ENCODE measurements at places on chromosomes 6 and 20.

DNA sequence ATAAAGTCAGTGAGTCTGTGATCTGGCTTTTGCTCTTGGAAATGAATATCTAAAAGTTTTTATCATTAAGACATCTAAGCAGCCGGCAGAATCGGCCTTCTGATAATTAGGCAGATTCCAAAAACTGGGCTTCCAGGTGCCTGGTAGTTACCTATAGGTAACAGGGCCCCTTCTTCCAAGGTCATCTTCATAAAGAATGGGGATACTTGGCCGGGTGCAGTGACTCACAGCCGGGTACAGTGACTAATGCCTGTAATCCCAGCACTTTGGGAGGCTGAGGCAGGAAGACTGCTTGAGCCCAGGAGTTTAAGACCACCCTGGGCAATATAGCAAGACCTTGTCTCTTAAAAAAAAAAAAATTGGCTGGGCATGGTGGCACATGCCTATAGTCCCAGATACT, 12.9 kb upstream of the RBL1 start:
- H3K4me3 ChIP-seq, result no peak overlapping the region
- peak; percentile 12 for DNase-seq
- no peaks in the 10 kb centered on the region for H3K4me1 ChIP-seq
- no peak overlapping the region for H3K27ac ChIP-seq

- H3K4me1 ChIP-seq, result peaks cover 9% of the 10 kb centered on the region
- H3K27me3 ChIP-seq, result no peaks in the 10 kb centered on the region
- H3K27ac ChIP-seq, result no peak overlapping the region
- peak; percentile 70 for DNase-seq
- no peak overlapping the region for H3K4me3 ChIP-seq
- peaks cover 24% of the 10 kb centered on the region for H3K36me3 ChIP-seq
Measured at GRCh38 chr20:45322952-45323383, 14.9 kb upstream of the MATN4 start.

DNA sequence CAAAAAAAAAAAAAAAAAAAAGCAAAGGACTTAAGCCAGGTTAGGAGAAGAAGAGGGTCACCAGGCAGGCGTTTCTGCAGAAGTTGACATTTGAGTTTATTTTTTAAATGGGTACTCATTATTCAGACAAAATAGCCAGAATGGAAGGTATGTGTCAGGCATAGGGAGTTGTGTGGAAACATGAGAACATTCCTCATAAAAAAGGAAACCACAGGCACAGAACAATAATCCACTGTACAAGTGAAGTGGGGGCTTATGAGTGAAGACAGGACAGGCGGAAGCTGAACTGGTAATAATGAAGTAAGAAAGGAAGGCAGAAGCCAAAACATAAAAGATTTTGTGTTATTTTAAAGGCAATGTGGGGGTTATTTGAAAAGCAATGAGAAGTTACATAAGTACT, 104.6 kb downstream of the EPB41L2 start:
- H3K36me3 ChIP-seq, result no peaks in the 10 kb centered on the region
- H3K4me1 ChIP-seq, result peaks cover 20% of the 10 kb centered on the region
- H3K4me3 ChIP-seq, result no peak overlapping the region
- DNase-seq, result peak; percentile 62

GRCh38 chr20:2221921-2222320, 73.9 kb upstream of the TGM3 start:
- no peaks in the 10 kb centered on the region for H3K4me1 ChIP-seq
- peaks cover 63% of the 10 kb centered on the region for H3K27me3 ChIP-seq
- no peak overlapping the region for H3K4me3 ChIP-seq
- H3K36me3 ChIP-seq, result no peaks in the 10 kb centered on the region

GRCh38 chr20:46089417-46090388, at the start of gene NCOA5:
NCOA5 (minus strand) TSS chr20:46089962; CDS start chr20:46079424, 10,538 bp downstream.
- peaks cover 37% of the 10 kb centered on the region for H3K4me1 ChIP-seq
- H3K27ac ChIP-seq, result peak within 1 kb of the TSS; percentile 77
- H3K27me3 ChIP-seq, result no peaks in the 10 kb centered on the region
- DNase-seq, result peak; percentile 98

DNA sequence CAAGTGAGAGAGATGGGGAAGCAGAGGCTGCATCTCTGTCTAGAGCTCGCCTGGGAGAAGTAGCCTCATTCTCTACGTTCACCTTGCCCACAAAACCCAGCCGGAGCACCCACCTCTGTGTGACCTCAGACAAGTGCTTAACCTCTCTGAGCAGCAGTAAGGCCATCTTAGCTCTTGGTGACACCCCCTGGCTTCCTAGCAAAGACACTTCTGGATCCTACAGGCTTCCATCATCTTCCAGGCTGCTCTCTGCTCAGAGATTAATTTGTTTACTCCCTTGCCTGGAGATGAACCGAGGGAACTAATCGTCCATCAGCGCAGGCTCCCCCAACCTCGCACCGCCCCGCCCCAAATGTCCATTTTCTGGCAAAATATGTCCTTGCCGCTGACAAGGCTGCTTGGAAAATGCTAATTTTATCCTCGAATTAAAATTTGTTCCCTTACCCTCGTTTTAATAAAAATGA, 24.0 kb upstream of the CTNNBL1 start:
- peaks cover 12% of the 10 kb centered on the region for H3K4me1 ChIP-seq
- no peaks in the 10 kb centered on the region for H3K36me3 ChIP-seq
- H3K27ac ChIP-seq, result no peak overlapping the region
- peak overlapping the region; percentile 50 for H3K4me3 ChIP-seq

DNA sequence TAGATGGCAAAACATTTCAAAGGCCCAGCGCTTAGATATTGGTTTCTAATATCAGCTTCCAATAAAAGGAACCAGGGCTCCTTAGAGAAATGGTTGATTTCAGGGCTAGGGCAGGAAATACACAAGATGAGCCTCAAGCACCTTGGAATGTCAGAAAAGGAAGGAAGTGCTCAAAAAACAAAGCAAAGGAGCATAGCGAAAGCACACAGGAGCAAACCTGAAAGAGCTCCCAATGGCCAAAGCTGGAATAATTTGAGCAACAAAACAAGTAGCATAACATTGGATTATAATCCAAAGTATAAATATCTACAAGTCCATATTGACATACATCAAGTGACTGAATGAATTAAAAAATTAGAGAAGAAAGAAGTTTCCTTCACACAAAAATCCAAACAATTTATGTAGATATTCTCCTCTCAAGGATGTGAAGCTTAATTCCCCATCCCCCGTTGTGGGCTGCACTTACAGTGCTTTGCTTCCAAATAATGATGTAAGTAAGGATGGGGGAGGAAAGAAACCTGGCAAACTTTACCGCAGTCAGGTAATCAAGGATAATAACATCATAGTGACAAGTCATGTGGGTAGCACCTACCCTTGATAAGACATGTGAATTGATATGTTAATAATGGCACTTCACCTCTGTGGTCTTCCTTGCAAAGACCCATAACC, 132.9 kb upstream of the DST start:
- H3K4me1 ChIP-seq, result peaks cover 23% of the 10 kb centered on the region
- H3K27me3 ChIP-seq, result no peaks in the 10 kb centered on the region
- no peak overlapping the region for H3K4me3 ChIP-seq
- H3K36me3 ChIP-seq, result no peaks in the 10 kb centered on the region
- no peak for DNase-seq
- H3K27ac ChIP-seq, result no peak overlapping the region

GRCh38 chr6:130020073-130020906, 1.9 kb downstream of the L3MBTL3 start:
- DNase-seq, result no peak
- no peaks in the 10 kb centered on the region for H3K4me1 ChIP-seq
- no peaks in the 10 kb centered on the region for H3K27me3 ChIP-seq
- H3K27ac ChIP-seq, result no peak overlapping the region

- no peaks in the 10 kb centered on the region for H3K36me3 ChIP-seq
- no peak overlapping the region for H3K27ac ChIP-seq
- H3K4me3 ChIP-seq, result no peak overlapping the region
- H3K4me1 ChIP-seq, result no peaks in the 10 kb centered on the region
Measured at GRCh38 chr6:50716899-50717509, 3.7 kb downstream of the TFAP2D start.

DNA sequence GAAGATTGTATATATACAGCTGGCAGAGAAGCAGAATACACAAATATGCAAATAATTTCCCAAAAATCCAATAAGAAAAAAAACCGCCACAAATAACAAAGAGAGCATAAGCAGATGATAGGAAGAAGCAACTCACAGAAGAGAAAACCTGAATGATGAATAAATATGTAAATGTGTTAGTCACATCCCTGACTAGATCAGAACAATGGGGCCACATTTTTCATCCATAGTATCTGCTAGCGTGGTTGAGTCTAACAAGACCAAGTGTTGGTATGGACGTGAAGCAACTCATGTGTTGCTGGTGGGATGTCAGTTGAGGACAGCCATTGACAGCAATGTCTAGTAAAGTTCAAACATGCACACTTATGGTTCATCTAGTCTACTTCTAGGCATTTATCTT, 3.9 kb upstream of the SLC22A3 start:
- H3K4me3 ChIP-seq, result no peak overlapping the region
- peak; percentile 6 for DNase-seq
- H3K27me3 ChIP-seq, result no peaks in the 10 kb centered on the region
- no peak overlapping the region for H3K27ac ChIP-seq
- H3K4me1 ChIP-seq, result peaks cover 3% of the 10 kb centered on the region
- no peaks in the 10 kb centered on the region for H3K36me3 ChIP-seq

- no peaks in the 10 kb centered on the region for H3K4me1 ChIP-seq
- no peaks in the 10 kb centered on the region for H3K27me3 ChIP-seq
- H3K4me3 ChIP-seq, result no peak overlapping the region
- peak; percentile 62 for DNase-seq
- H3K36me3 ChIP-seq, result no peaks in the 10 kb centered on the region
- no peak overlapping the region for H3K27ac ChIP-seq
Measured at GRCh38 chr6:116840091-116840490, 11.2 kb upstream of the GPRC6A start.

- no peak overlapping the region for H3K4me3 ChIP-seq
Measured at GRCh38 chr6:44656691-44657090, 269.2 kb downstream of the CDC5L start.

DNA sequence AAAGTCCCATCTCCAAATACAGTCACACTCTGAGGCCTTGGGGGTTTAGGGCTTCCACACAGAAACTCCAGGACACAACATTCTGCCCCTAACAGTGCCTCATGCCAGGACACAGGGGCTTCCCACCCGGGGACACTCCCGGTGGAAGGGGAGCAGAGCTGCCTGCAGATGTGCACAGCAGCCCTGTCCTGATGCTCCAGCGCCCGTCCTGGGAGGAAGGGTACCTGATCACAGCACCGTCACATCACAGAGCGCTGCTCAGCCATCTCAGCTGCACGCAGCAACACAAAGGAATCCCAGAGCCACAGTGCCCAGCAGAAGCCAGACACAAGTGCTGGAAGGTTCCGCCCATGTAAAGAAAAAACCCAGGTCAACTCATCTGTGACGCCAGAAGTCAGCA, 156.7 kb downstream of the TAF4 start:
- H3K4me1 ChIP-seq, result no peaks in the 10 kb centered on the region
- peaks cover 84% of the 10 kb centered on the region for H3K27me3 ChIP-seq
- H3K4me3 ChIP-seq, result no peak overlapping the region

DNA sequence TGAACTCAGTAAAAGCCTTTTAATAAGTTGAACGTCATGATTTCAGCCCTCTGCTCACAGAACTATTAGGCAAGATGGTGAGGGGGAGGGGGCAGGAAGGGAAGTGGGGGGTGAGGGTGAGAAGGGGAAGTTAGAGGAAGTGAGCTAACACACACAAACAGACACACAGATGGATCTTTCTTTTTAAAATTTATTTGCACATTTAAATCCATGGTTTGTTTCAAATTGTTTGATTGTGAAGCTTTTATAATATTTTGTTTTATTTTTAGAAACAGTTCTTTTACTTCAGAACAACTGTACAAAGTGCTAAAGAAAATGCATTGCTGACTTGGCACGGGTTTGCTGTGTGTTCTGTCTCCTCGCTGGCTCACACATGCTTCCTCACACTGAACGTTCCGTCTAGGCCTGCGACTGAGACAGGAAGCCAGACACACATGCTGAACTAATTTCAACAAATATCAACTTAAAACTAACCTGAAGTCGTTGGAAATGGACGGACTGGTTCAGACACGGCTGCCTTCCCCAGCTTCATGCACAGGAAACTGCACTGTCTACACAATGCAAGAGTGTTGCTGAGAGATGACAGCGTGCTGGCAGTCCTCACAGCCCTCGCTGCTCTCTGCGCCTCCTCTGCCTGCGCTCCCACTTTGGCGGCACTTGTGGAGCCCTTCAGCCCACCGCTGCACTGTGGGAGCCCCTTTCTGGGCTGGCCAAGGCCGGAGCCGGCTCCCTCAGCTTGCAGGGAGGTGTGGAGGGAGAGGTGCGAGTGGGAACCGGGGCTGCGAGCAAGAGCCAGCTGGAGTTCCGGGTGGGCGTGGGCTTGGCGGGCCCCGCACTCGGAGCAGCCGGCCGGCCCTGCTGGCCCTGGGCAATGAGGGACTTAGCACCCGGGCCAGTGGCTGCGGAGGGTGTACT, 8.1 kb upstream of the ZBP1 start:
- H3K36me3 ChIP-seq, result no peaks in the 10 kb centered on the region
- H3K4me1 ChIP-seq, result peaks cover 10% of the 10 kb centered on the region
- H3K27ac ChIP-seq, result no peak overlapping the region
- peak; percentile 51 for DNase-seq

GRCh38 chr6:11795403-11795802, 16.8 kb upstream of the ADTRP start:
- no peaks in the 10 kb centered on the region for H3K36me3 ChIP-seq
- no peak overlapping the region for H3K4me3 ChIP-seq
- no peak for DNase-seq
- 0 out of 2 replicates have a peak, but pooled peaks cover 8% of the 10 kb centered on the region for H3K4me1 ChIP-seq
- H3K27ac ChIP-seq, result no peak overlapping the region

- H3K4me3 ChIP-seq, result peak overlapping the region; percentile 75
- H3K27me3 ChIP-seq, result no peaks in the 10 kb centered on the region
Measured at GRCh38 chr20:53578492-53579222, 15.0 kb downstream of the ZNF217 start.

GRCh38 chr20:55283889-55284288, 721.4 kb downstream of the CBLN4 start:
- H3K27ac ChIP-seq, result no peak overlapping the region
- no peak overlapping the region for H3K4me3 ChIP-seq
- DNase-seq, result no peak
- H3K4me1 ChIP-seq, result no peaks in the 10 kb centered on the region
- no peaks in the 10 kb centered on the region for H3K36me3 ChIP-seq

- no peak overlapping the region for H3K27ac ChIP-seq
- no peak for DNase-seq
- H3K36me3 ChIP-seq, result no peaks in the 10 kb centered on the region
- H3K4me1 ChIP-seq, result no peaks in the 10 kb centered on the region
- no peak overlapping the region for H3K4me3 ChIP-seq
- H3K27me3 ChIP-seq, result no peaks in the 10 kb centered on the region
Measured at GRCh38 chr6:84093441-84094435, 60.2 kb downstream of the MRAP2 start.

DNA sequence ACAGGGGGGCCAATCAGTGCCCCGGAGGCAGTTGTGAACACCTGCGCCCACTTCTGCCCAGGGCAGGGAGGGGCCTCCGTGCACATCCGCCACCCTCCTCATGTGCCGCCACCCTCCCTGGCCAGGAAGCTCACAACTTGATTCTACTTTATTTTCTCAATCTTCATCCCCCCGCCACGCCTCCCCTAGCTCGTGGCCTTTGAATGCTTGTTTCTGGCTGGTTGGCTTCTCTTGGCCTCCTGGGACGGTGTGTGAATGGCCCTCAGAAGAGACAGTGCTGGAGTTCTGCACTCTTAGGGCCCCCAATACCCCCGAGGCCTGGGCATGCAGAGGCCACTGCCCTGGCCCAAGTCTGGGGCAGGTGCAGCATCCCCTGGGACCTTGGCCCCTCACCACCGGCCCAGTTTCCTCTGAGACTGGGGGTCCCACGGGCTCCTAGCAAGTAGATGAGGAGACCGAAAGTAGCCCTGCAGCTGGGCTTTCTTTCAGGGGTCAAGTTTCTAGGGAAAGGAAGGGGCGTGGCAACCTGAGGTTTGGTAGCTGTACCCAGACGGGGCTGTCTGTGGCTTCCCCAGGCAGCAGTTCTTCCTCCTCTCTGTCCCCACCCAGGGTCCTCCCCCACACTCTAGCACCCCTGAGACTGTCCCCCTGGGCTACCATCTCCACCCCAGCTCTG, 1.3 kb downstream of the RGS19 start:
- no peaks in the 10 kb centered on the region for H3K27me3 ChIP-seq
- H3K4me1 ChIP-seq, result peaks cover 16% of the 10 kb centered on the region
